ENCODE measurements at places on chromosomes 1 and 21.
A peak's percentile ranks its signal among the peaks of the same experiment; 100 is the strongest.

GRCh38 chr1:206847337-206847834 lies 18.0 kb upstream of the IL20 start:
- DNase-seq, result no peak

- no peak for DNase-seq
Measured at GRCh38 chr1:161080441-161081405, 8.6 kb downstream of the NECTIN4 start.

DNA sequence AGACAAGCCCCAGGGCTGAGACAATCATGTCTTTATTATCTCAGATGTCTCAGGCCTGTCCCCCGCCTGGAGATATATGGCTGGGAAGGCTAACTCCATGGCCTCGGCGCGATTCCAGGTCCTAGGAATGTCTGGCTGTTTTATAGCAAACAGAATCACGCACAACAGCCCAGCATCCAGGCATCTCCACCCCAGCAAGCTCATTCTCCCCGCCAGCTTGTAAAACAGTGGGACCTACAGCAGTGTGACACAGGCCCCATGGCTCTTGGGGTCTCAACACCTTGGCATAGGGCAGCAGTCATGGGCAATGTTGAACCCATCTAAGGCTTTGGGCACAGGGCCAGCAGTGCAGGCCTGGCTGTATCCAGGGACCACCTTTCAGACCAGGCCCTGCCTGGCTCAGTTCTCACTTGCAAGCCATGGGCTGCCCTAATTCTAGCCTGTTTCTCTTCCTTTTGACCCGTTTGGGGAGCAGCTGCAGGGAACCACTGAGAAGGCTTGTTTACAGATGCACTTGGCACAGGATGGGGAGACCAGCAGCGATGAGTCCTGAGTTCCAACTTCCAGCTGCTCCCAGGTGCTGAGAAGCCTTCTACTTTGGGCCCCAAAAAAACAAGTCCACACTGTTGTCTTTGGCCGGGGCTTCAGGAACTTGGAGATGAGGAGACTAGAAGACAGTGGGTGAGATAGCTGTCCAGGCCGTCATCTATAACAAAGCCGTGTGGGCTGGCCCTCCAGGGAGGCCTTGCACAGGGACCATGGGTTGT lies 34.4 kb downstream of the WNT4 start:
- DNase-seq, result peak; percentile 38

DNA sequence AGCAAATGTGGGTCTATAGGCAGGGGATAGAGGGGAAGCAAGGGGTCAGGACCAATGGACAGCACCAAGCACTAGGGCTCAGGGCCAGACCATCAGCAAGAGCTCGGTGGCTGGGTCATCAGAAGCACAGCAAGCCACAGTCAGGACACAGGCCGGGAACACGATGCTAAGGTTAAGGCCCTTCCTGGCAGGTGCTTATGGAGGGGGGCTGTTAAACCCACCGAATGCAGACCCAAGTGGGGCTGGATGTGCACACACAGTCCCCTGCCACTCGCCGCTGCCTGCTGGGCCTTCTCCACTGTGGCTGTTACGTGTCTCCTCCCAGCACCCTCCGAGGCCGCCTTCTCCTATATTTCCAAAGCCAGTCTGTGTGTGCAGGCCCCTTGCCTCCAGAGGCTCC lies 220.1 kb downstream of the TOMM20 start:
- no peak for DNase-seq

GRCh38 chr1:31995263-31995662 lies 18.4 kb upstream of the KHDRBS1 start:
- no peak for DNase-seq

GRCh38 chr1:240739754-240740153 lies 127.8 kb upstream of the GREM2 start:
- DNase-seq, result no peak

DNA sequence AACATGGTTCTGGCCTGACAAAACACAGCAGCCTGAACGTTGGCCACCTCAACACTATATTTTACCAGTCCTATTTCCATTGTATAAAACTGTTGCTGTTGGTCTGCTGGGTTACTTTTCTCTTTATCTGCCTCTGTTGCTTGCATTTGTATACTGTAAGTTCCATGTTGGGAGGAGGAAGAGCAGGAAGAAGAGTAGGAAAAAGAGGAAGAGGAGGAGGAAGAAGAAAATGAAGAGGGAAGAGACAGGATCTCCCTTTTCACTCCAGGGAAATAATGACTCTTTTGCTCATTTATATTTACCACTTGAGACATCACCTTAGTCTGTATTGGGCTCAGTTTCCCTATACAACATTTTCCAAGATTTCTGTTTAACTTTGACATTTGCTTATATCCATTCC lies 134.2 kb downstream of the PTPRC start:
- DNase-seq, result no peak

DNA sequence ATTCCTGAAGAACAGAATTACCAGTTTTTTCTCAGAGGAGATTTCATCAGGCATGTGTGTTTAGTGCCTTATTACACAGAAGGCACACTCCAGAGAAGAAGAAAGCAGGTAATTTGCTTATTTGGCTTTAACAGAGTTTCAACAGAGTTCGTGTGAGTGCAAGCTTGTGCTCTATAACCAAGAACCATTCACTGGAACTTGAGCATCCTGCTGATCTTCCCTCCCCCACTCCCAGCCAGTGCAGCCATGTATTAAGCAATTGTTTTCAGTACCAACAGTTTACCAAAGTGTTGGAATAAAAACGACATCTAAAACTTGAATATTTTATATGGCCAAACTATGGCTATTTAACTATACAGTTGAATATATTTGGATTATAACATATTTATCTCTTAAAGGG lies 4.3 kb downstream of the MGST3 start:
- no peak for DNase-seq

DNA sequence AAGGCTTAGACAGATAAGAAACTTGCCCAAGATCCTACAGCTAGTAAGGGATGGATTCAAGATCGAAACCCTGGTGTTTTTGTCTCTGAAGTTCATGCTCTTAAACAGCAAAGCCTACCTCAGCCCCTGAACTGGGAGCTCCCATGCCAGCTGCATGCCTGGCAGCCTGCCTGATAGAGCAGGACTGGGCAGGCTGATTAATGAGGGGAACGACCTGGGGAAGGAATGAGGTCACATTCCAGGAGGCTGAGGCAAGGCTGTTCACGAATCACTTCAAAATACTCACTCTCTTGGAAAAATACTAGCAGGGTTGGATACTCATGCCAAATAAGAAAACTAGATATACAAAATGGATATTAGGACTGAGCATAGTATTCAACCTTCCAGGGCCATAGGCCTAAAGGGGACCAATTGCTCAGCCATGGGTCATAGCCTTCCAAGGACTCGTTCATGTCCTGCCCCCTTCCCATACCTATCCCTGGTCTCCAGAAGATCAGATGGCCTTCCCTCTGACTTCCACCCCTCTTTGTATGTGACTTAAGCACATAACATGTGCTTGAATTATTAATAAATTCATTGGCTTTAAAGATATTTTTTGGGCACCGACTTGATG lies 15.6 kb upstream of the TACSTD2 start:
- peak; percentile 85 for DNase-seq

GRCh38 chr21:39593522-39593921 lies 19.2 kb upstream of the B3GALT5 start:
- DNase-seq, result no peak

Measured in astrocyte of the spinal cord (primary cell).